ENCODE measurements at places on chromosomes 16 and 17.

- no peak for DNase-seq
Observed at GRCh38 chr17:81858170-81858966, 2.0 kb downstream of the P4HB start.

DNA sequence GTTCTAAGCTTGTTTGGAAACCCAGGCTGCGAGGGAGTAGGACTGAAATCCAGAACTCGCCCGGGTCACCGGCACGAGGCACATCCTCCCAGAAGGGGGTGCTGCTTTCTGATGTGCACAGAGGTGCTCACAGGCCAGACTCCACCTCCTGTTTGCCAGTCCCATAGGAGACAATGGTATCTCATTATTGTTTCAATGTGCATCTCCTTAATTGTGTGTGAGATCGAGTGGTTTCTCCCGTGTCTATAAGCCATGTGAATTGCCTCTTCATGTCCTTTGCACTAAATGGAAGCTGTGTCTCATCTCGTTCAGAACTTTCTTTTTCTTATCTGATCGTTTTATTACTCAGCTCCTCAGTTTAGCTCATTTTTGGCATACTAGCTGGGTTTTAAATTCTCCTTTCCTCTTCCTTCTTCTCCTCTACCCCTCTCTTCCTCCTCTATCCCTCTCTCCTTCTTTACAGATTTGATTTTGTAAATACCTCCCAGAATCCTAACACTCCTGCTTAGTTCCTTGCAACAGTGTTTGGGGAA lies 32.1 kb upstream of the PRKCB start:
- DNase-seq = peak; percentile 30

DNA sequence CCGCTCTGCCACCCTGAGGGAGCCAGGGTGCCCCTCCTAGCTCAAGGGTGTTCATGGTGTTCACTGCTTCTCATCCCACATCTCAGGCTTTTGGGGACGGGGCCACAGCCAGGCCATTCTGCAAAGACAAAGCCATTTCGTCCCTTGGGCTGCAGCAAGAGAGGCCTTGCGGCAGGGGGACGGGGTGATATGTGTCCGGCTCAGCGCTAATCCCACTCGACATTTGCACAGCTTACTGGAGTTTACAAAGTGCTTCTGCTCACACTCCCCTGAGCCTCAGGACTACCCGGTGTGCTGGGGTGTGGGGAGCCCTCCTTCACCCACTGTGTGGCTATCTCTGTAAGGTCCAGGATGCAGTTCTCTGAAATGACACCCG lies 84.3 kb downstream of the RTN4RL1 start:
- DNase-seq = no peak

DNA sequence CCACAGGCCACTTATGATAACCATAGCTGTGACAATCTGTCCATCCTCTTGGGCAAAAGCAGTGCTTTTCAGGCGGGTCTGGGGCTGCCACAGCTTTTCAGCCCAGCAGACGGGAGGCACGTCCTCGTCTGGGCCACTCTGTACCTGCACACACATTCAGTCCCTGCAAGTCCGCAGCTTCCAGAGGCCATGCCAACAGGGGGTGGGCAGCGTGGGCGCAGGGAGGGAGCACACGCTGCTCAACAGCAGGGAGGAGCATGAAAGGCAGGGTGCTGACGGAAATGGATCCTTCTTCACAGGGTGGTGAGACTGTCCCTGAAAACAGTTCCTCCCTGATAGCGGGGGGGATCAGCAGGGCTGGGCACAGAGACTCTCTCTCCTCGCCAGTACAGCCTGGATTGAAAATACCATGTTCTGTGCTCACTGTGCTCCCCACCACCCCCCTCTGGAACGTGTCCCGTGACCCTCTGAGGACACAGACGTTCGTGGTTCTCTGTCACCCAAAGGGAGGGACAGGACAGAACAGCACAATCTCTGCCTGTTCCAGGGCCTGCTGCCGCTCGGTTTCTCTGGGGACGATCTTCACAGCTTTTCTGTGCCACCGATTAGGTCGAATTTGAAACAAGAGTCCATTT lies 41.7 kb downstream of the PEMT start:
- DNase-seq = no peak

DNA sequence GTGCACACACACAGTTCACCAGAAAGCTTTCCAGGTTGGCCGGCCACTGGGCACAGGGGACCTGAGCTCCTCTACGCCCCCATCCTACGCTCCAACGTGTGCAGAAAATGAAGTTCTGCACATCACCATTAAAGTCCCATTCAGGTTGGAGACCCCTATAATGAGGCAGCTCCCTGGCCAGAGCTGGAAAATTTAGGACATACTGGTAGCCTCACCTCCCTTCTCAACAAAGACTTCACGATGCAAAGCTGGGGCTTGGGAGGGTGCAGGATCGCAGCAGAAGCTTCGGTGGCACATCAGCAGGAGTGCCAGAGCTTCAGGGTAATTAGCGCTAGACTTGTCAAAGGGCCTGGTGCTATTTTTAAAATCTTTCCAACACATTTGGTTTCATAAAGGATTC lies 15.4 kb upstream of the CALB2 start:
- DNase-seq = no peak

- no peak for DNase-seq
Observed at GRCh38 chr17:35021520-35022380, 41.4 kb downstream of the LIG3 start.

DNA sequence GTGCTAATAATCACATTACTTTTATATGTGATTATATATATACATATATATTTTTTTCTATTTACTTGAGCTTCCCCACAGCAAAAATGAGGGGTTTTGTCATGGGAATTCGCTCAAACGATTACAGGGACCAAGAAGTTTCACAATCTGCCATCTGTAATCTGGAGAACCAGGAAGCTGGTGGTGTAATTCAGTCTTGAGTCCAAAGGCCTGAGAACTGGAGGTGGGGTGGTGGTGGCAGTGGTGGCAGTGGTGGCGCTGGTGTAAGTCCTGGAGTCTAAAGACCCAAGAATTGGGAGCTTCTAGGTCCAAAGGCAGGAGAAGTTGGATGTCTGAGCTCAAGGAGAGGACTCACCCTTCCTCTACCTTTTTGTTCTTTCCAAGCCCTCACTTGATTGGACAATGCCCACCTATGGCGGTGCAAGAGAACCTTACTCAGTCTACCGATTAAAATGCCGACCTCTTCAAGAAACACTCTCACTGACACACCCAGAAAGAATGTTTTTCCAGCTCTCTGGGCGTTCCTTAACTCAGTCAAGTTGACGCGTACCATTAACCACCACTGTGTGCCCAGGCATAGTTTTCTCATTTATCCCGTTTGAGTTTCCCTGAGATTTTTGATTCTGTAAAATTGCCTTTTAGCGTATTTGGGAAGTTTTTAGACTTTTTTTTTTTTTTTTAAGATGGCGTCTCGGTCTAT lies 31.9 kb downstream of the POLR2A start:
- DNase-seq = peak; percentile 12

DNA sequence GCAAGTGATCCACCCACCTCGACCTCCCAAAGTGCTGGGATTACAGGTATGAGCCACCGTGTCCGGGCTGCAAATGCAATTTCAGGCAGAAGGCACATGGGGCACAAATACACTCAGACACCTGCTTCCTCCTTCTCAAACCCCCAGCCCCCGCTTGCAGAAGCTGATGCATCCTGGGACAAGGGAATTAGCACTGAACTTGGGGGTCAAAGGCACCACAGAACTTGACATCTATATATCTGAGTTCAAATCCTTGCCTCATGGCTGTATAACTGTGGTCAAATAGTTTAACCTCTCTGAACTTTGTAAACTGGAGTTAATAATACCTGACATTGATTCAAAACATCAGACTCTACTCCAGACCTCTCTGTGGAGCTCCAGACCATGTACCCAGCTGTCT lies 4.1 kb upstream of the ARL5C start:
- DNase-seq = no peak

DNA sequence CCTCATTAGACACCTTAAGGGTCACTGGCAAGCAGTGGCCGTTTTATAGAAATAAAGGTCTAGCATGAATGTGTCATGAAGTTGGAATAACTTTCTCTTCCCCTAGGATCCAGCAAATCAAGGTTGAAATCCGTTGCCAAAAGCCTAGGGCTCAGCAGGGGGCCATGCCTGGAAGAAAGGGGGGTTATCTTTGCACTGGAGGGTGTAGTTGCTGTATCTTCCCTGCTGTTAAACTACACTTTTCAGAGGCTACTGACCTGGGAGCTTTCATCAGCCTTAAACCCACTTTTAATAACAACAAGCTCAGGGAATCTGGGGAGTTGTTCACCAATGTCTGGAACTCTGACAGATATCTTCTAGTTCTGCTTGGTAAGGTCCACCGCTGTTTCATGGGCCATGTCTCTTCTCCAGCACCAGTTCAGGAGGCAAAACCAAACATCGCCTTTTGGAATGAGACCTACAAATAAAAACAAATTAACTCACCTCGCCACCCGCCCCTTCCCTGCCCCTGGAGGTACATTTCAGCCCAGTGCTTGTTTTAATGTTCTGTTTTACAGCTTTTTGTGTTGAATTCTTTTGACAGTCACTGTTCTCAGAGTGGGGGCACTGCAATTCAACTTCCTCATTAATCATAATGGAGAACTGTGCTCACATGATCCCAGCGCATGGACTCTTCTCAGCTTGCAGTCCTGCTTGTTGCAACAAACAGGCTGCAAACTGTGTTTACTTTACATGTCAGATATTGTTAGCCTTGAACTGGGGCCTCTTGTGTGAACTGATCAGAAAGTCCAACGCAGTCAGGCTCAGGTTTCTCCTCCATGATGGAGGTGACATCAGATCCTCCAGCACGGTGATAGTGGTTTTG lies 508.7 kb downstream of the KCNJ2 start:
- no peak for DNase-seq

GRCh38 chr16:64181271-64181925 lies 940.5 kb downstream of the CDH11 start:
- DNase-seq = no peak

DNA sequence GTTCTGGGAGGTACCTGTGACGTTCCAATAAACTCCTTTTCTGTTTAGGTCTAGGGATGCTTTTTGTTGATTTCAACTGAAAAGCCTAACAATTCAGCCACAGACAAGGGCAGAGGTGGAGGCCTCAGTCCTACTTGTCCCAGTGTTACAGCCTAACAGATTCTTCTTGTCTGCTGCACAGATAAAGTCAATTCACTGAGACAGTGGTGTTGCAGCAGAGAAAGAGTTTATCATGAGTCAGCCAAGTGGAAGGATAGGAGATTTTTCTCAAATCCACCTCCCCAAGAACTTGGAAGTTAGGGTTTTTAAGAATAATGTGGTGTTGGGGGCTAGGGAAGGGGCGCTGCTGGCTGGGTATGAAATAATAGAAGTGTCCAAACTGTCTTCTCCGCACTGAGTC lies 10.8 kb upstream of the TNFSF12 start:
- no peak for DNase-seq

DNA sequence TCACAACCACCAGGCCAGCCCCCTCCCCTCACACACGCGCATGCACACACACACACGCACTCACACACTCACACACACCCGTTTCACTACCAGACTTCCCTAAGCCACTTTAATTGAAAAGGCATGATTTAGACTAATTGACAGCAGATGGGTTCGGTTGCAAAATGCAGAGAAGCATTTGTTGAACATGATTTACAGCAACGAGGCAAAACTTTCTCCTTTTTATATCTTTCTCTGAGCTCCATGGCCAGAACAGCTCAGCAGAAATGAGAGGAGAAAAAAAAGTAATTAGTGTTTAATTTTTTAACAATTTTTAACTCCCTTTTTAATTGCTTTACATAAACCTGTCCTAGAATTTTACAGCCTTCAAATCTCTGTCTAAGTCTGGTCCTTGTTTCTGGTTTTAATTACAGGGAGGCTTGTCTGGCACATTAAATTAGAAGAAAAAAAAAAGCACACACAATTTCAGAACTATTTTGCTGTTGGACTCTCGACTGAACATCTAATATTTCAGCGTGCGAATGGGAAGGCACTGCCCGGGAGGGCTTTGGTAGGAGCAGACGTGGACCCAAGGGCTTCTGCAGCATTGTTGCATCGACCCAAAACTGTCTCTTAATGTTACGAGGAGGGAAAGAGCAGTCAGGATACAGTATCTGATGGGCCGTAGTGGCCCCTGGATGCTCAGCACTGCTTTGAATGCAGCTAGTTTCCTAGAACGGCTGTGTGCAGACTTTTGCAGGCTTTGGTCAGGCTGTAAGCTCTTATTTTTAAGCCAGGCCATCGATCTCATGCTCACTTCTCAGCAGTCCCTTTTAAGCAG lies 255.9 kb downstream of the SOX9 start:
- DNase-seq = no peak

- no peak for DNase-seq
Observed at GRCh38 chr17:29167393-29168078, 12.7 kb downstream of the MYO18A start.

DNA sequence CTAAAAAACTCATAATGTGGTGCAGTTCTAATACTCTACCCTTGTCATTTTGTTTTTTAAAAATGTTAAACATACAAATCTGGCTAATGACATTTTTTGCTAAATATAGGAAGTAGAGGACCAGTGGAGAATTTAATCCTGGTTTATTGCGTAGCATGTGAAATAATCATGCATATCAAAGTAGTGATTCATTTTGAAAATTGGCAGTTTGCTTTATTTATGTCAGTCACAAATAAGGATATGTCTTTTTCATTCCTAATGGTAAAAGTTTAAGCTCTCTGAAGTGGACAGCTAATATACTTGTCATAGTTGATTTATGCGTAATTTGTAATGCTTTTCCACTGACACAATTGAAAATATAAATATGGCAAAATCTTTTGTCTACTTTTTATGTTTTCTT lies 224.2 kb downstream of the BCAS3 start:
- DNase-seq = peak; percentile 80

- no peak for DNase-seq
Observed at GRCh38 chr16:60771138-60771537, 1265.1 kb downstream of the CDH8 start.

DNA sequence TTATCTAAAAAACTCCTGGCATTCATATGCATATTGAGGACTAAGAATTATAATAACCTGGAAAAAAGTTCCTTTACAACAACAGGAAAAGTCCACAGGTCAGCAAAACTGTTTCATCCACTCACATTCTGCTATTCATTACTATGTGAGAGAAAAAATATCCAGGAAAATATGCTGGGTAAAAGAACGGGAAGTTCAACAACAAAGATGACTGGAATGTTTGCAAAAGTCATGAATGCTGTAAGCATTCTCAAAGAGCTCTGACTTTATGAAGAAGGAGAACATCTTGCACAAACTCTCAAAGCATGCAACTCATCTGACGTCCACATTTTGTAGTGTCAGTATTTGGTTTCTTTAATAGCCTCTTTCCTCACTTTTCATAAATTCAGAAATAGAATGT lies 56.9 kb upstream of the ALDH3A1 start:
- no peak for DNase-seq

- DNase-seq = no peak
Observed at GRCh38 chr17:44719444-44719843, 11.0 kb downstream of the DBF4B start.

GRCh38 chr16:56477096-56477878 lies 25.9 kb downstream of the OGFOD1 start:
- DNase-seq = peak; percentile 87

GRCh38 chr17:50562242-50563091 lies 2.0 kb downstream of the CACNA1G start:
- DNase-seq = no peak

- DNase-seq = no peak
Observed at GRCh38 chr17:29707212-29707571, 84.5 kb upstream of the CORO6 start.
